ENCODE measurements at places on chromosomes 16 and 17.

DNA sequence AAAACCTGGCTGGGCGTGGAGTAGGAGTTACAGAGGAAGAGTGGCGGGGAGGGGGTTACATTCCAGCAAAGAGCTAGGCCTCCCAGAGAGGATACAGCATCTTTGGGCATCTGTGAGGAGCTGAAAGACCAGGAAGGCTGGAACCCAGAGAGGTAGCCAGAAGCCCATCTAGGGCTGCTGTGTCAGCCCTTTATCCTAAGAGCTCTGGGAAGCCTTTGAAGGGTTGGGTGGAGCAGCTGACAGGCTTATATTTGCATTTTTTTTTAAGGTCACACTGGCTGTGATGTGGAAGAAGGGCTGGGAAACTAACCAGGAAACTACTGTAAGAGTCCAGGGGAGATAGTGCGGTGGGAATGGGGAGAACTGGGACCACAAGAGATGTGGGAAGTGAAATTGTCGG, 6.8 kb upstream of the CNOT1 start:
- DNase-seq: no peak

DNA sequence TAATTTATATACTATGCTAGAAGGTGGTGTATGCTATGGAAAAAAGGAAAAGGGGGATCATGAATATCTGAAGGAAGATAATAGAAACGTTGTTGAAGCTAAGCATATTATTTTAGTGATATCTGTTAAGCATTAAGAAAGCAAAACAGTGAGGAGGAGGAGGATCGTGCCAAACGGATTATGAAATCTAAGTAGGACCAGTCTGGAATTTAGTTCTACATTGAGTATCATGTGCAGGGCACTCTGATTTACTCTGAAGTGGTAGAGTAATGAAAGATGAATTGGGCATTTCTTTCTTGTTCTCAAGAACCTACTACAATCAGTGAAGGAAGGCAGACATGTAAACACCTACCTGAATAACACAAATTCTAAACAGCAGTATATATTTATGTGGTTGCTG, 195.3 kb downstream of the CYB561 start:
- DNase-seq: no peak

GRCh38 chr16:24929409-24929808, 83.6 kb downstream of the SLC5A11 start:
- DNase-seq: no peak

DNA sequence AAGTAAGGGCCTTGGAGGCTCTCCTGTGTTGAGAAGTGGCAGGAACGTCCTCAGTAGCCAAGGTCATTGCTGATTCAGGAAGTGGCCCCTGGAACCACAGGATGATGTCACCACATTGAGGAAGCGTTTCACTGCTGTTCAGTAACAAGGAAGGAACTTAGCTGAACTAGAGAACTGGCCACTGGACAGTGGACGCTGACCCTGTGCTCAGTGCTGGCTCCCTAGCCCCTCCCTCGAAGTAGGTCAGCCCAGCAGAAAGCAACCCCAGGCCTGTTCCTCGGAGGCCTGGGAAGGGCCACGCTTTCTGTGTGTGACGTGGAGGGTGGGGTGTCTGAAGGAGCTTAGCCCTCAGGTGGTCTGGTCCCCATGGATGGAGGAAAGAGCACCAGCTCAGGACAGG, 58.3 kb downstream of the B9D1 start:
- no peak for DNase-seq

DNA sequence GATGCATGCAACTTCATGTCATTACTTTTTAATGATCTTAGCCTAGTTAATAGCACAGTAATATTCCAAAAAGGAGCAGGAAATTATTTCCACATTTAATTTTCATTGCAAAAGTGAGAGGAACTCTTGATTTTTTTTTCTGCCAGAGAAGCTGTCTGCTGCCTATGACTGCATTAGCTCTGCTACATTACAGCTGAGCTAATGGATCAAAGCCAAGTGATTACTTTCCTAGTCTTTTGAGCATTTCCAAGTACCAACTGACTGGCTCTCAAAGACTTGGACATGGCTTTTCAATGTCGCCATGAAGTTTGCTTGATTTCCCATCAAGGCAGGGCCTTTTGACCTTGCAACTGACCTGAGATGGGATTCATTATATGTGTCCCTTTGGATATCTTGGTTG, 356.6 kb upstream of the XYLT1 start:
- DNase-seq: no peak

- no peak for DNase-seq
Measured at GRCh38 chr16:1033128-1033679, 39.3 kb upstream of the SSTR5 start.

GRCh38 chr16:14132696-14133048, 61.6 kb downstream of the MRTFB start:
- no peak for DNase-seq

- no peak for DNase-seq
Measured at GRCh38 chr16:73149334-73149733, 101.4 kb upstream of the ZFHX3 start.

DNA sequence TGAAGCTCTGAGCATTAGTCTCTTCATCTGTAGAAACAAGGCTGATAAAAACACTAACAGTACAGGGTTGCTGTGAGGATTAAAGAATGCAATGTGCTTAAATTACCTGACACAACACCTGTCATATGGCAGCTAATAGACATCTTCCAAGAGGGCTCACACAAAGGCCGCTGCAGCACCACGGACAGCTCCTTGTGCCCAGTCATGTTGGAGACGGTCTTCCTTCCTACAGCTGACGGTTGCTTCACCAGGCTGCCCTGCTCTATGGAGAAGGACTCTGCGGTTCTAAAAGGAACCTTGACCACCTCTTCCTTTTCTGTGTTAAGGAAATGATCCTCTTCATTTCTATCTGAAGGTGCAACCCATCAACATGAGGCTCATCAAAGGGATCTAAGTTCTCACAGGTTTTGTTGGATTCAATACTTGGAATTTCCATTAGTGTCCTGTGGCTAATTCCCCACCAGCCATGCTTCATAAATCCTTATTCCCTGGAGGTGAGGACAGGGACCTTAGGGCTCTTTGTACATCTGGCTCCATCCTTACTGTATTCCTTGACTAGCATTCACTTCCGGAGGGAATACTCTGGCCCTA, 138.9 kb upstream of the CES5A start:
- DNase-seq: peak; percentile 40

GRCh38 chr16:67394155-67395104, 1.1 kb upstream of the TPPP3 start:
- DNase-seq: no peak

DNA sequence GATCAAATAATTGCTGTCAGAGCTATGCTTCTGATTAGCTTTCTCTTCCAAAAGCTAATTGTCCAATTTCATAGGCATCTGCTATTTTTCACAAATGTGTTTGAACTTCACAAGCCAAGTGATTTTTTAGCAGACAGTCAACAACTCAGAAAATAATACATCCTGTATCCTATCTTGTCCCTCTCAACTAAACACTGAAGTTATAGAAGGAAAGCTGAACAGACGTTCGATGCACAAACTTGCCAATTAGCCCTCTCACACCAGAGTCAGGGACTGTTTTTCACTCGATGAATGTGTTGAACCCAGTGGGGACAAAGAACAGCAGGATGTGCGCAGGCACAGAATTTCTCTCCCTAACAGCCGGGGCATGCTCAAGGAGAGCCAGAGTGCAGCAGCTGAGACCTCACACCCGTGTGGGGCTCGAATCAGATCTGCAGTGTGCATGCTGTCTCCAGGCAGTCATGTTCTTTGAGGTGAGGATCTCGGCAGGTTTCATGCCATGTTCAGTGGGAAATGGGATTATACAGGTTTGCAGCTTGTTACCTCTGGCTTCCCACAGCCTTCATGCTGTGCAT, 246.7 kb upstream of the SDK2 start:
- DNase-seq: no peak

DNA sequence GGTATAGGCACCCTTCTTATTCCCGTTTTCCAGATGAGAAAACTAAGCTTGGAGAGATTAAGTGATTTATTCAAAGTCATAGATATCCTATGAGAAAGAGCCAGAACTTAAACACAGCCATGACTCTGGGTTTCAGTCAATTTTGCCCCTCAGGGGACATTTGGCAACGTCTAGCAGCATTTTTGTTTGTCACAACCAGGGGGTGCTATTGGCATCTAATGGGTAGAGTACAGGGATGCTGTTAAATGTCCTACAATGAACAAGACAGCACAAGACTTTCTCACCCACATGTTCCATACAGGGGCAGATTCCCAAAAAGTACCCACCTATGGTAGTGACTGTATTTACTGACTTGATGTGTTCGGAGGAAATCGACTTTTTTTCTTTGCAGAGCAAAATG, 4.8 kb upstream of the SHISA9 start:
- no peak for DNase-seq

DNA sequence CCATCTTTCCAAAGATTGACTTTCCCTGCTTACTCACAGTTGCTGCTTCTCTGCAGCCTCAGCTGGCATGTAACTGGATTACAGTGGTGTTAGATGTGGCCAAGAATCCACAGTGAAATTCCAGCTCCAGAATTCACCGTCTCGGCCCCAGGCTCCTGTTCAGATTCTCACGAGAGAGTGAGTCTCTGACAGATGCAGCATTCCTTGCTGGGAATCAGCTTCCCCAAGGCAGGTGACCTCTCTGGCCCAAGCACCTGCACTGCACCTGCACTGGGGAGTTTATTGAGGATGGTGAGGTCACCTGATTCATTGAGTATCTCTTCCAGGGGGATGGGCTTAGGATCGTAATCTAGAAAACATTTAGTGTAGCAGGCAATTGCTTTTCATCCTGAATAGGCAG, 600.5 kb upstream of the RBFOX1 start:
- DNase-seq: no peak

DNA sequence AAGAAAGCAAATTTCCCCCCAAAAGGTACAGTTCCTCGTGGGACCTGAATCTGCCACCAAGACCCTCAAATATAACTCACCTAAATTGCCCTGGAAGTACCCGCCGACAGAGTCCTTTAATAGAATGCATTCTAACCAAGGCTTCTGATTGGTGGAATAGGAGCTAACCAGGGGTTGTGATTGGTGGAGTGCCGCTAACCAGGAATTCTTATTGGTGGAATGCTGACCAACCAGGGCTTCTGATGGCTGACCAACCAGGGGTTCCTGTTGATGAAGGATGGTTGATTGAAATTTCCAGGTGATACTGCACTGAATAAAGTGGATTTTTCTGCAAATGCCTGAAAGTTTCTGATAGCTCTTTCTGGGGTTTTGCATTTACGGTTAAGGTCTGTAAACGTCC, 6.5 kb downstream of the TFAP4 start:
- DNase-seq: no peak
